Bone marrow (tissue), 2 donors: ENCODE measurements at places on chromosomes 5 and 9.

DNA sequence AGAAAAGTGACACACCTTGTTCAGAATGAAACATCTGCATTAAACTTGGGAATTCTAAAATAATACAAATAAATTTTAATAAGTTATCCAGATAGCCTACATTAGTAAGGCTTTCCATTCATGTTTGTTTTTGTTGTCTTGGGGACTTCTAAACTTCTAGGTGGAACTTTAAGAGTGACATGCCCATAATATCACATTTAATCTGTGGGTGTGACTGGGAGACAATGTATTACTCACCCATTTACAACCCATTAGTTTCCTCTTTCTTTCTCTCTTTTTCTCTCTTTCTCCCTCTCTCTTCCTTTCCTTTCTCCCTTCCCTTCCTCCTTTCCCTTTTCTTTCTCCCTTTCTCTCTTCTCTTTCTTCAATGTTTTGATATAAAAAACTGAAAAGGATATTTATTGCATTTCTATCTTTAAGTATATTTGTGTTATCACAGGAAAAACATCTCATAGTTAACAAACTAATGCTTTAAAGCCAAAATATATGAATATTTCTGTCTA, 12.5 kb upstream of the PTGER4 start:
- DNase-seq = no peak

GRCh38 chr9:468766-469426, 254.2 kb downstream of the DOCK8 start:
- no peak for DNase-seq

DNA sequence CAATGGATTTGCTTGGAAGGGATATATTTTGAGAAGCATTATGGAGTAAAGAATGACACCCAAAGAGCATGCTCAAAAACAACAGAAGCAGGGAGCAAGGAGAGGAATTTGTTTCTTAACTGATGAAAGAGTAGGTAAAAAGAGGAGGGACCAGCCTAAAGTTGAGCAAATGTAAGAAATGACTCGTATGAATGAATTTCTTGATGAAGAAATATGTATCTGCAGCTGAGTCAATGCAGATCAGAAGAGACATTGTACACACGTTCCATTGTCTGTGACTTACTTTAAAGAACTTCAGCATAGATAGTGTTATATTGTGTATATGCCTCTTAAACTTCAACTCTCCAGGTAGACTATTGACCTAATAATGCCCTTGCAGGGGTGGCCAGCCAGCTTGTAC, 112.7 kb upstream of the NREP start:
- DNase-seq = no peak

- no peak for DNase-seq
Measured at GRCh38 chr5:90767710-90768109, 209.1 kb downstream of the ADGRV1 start.

GRCh38 chr5:77312413-77312812, 101.9 kb downstream of the PDE8B start:
- DNase-seq = no peak

DNA sequence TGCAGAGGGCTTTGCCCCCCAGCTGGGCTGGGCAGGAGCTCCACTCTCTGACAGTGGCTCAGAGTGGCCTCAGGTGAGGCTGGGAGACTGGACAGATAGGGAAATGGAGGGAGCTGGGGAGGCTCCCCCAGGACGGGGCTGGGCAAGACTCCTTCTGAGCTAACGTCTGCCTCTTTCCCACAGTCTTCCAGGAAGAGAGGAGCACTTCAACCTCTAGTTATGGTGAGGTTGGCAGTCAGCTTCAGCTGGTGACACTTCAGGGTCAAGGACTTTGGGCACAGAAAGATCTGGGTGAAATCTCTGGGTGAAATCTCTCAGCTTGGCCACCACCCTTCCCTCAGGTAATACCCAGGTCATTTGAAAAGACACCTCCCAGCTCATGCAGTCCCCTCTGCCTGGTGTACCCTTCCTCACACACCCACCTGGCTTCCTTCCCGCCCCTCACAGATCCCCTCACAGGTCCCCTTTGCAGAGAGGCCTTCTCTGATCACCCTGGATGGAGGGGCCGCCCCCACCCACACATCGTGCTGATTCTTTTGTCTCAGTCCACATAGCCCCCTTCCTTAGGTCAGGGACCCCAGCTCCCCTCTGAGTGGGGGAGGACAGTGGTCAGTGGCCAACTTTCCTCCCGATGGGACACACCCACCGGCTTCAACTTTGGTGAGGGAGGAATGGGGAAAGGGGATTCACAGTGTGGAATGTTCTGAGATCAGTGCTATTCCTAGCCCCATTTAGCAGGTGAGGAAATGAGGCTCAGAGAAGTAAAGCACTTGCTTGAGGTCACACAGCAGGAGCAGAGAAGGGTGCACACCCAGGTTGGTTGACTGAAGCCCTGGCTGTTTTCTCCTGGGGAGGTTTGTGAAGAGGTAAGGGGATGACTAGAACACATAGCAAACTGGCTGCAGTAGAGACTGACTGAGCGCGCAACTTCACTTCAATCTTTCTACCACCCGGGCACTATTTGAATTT, 15.8 kb upstream of the NEURL1B start:
- no peak for DNase-seq

GRCh38 chr5:125198270-125198974, 452.0 kb upstream of the ZNF608 start:
- no peak for DNase-seq

DNA sequence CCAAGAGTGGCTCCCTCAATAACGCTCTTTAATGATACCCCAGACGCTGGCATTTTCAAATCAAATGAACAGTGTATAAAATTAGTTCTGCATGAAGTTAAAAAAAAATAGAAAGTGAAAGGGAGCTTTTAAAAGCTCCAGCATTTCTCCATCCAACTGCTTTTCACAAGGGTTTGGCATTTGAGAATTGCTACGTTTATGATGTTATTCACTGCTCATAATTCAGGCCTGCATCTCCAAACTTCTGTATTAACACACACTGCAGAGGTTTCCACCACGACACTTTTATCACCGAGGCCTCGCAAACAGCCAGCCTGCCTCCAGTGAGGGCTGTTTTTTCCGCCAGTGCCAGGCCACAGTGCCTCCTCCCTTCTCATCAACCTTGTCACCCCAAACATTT, 205.5 kb upstream of the EFNA5 start:
- DNase-seq = no peak
